CD4-positive, alpha-beta T cell treated with Interleukin-17A for 4 hours (primary cell): ENCODE measurements at places on chromosomes 6 and 20.

DNA sequence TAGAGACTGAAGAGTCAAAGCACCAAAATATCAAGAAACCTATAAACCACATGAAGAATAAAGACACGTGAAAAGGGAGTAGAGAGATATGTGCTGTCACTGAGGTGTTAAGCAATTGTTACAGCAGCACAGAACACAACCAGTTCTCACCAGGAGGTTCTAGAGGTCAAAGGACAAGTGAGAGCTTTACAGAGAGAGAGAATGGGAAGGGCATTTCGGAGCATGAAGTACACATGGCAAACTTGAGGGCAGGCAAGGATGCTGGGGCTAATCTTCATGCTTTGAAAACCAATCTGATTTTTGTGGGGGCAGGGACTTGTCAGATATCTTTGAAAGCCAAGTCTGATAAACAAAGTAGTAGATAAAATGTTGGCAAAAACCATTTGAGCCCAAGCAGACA, 142.3 kb upstream of the NRSN1 start:
- no peak for DNase-seq

DNA sequence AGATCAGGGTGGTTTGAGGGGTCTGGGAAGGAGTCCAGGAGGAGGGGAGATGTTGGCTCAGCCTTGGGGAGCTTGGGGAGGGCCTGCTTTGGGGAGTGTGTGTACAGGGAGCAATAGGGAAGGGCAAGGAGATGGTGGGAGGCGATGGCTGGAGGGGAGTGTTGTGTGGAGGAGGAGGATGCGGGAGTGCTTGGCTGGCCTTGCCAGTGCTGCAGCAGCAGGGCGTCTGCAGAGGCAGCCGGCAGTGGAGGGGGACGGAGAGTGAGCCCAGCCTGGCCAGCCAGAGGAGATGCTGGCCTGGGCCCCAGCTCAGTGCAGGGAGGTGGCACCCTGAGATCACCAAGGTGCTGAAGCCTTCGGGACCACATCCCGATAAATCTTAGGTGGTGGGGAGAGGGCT, 3.9 kb downstream of the IP6K3 start:
- DNase-seq, result no peak

GRCh38 chr20:46232539-46232938, 75.8 kb downstream of the CDH22 start:
- DNase-seq, result no peak

DNA sequence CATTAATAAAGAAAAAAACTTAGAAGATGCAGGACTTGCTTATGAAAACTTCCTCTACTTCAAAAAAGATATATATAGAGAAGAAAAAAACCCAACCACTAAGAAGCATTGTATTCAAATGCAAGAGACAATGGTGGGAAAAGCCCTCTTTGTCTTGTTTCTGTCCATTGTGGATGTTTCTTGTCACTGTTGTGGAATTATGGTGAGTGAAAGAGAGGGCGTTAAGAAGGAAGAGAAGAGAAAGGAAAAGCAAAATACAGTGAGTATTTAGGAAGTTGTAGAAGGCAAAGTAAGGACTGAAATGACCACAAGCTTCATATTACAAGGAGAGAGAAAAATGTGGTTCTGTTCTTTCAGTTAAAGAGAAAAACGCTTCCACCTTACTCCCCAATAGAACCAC, 14.1 kb upstream of the THBD start:
- no peak for DNase-seq

- DNase-seq, result no peak
Measured at GRCh38 chr6:5531853-5532375, 270.6 kb downstream of the FARS2 start.

DNA sequence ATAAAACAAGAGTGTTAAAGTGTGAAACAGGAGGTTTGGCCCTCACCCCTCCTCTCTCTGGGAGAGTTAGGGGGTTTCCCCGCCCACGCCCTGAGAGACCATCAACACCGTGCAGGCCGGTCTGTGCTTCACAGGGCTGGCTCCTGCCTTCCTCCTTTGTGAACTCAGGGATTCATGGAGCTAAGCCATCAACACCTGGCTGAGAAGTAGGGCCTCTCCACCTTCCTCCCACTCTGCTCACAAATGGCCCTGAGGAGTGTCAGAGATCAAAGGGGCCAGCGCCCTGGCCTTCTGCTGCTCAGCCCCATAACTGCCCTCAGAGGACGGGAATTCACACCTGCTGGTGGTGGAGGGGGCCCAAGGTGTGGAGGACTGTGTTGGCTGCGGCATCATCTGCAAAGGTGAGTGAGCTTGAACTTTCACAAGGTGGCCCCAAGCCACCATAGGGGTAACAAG, 88.6 kb downstream of the PSMB1 start:
- no peak for DNase-seq

- DNase-seq, result no peak
Measured at GRCh38 chr6:144753023-144753705, 468.0 kb downstream of the UTRN start.
